ENCODE measurements at places on chromosomes 13 and 19.
A peak's percentile ranks its signal among the peaks of the same experiment; 100 is the strongest.

DNA sequence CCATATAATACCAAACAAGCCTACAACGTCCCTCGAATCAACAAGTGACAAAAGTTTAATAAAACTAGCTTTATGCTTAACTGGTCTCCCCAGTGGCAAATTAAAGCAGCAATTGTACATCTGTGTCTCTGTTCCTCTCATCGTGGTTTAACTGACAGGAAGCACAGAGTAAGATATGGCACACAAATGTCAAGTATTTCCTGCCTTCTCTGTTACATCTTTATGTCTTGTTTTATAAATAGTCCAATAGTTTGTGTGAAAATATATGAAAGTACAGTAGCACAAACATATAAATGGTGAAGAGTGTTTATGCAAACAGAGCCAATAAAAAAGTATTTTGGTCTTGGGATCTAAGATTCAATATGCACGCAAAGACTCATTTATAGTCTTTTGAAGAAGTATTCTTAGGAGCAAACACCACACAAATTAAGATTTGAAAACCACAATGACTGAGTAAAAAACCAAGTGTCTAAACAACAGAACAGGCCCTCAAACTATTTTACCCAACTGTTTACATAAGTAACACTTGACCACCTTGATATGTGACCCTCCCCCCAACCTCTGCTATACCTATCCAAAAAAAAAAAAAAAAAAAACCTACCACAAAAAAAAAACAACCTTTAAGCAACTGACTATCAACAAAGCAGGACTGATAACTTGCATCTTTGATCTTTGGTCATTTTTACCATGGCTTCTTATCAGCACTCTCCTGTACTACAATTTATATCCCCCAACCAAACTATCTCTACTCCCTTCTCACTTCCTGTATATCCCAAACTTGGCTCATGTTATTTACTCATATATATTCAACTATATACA lies 14.0 kb downstream of the ELF1 start:
- DNase-seq: peak; percentile 83

DNA sequence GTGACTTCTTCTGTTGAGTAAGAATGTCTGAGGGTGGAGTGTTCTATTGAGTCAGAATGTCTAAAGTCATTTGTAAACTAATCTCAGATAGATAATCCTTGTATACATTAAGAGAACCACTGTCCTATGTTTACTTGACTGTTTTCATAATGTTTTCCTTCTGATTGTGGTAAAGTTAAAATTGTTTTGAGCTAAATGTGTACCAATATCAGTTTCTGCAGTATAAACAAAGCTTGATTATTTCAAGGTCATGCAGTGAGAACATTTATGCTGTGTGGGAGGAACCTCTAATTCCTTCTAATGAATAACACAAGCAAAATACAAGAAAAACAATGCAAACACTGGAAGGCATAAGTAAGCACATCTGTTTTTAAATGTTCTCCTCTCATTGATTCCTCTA lies 434.6 kb downstream of the FGF14 start:
- no peak for DNase-seq

DNA sequence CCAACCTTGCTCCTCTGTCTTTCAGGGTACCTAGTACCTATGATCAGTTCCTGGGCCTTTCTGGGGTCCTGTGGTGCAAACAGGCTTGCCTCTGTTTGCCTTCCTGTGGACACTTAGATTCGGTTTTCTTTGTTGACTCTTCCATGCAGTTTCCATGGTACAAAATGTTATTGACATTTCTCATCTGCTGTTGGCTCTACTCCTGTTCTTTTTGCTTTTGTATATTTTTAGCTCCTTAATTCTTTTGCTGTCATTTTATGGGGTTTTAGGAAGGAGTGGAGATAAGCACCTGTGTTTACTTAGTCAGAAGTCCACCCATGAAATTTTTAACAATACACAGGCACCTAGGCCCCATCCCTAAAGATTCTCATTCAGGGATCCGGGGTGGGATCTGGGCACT lies 20.5 kb upstream of the CNMD start:
- no peak for DNase-seq

DNA sequence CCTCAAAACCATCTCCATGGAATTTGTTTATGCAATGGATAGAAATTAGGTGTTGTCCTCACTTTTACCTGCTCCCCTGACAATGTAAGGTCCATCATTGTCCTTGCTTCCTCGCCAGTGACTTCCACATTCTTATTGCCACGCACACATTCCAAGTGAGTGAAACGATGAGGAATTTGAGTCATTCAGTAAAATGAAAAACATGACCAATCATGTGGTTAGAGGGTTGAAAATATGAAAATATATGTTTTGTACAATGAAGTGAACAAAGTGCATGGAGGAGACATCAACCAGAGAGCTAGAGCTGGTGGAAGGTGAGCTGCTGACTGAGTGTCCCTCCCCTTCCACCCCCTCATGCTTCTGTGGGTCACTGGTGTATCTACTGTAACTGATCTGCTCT lies 91.7 kb downstream of the ATP8A2 start:
- DNase-seq: no peak

GRCh38 chr13:94351292-94351990 lies 128.0 kb downstream of the DCT start:
- DNase-seq: peak; percentile 29

- DNase-seq: no peak
Observed at GRCh38 chr19:55146705-55147273, 2.2 kb downstream of the TNNT1 start.

DNA sequence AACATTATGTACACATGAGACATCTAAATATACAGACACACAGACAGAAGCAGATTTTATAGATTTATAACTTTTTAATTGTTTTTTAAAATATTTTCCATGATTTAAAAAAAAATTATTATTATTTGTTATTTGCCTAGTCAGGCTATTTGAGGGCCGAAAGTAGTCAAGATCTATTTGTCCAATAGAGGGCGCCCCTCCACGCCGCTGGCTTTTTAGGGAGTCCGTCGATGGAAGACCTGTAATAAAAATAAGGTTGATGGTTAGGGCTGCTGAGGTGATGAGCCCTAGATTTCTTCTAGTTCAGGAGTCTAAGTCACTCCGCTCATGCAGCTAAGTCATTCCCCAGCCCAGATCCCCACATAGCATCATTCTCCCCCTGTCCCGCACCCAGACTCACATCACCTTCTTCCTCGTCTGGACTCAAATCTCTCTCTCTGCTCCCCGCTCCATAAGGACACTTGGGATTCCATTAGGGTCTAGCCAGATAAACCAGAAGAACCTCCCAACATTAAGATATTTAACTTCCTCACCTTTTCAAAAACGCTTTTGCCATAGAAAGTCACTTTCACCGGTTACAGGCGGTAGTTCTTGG lies 33.9 kb upstream of the CEACAM21 start:
- peak; percentile 84 for DNase-seq

GRCh38 chr13:98826146-98826545 lies 73.7 kb upstream of the SLC15A1 start:
- no peak for DNase-seq

DNA sequence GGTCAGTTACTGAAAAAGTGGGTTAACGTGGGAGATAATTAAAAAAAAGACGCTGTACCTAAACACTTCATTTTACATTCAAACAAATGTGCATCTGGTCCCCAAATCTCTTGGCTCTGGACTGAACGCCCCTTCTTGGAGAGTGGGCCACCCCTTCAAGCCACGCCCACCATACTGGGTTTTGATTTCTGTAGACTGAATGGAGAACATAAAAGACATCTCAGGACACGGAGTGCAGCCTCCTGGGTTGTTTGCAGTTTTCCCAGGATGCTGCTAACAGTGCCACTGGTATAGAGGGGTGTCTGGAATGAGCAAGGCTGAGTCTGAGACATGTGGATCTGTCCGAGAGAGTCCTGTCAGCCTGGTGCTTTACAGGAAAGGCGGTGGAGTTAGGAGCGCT lies 10.6 kb downstream of the TFDP1 start:
- DNase-seq: no peak

DNA sequence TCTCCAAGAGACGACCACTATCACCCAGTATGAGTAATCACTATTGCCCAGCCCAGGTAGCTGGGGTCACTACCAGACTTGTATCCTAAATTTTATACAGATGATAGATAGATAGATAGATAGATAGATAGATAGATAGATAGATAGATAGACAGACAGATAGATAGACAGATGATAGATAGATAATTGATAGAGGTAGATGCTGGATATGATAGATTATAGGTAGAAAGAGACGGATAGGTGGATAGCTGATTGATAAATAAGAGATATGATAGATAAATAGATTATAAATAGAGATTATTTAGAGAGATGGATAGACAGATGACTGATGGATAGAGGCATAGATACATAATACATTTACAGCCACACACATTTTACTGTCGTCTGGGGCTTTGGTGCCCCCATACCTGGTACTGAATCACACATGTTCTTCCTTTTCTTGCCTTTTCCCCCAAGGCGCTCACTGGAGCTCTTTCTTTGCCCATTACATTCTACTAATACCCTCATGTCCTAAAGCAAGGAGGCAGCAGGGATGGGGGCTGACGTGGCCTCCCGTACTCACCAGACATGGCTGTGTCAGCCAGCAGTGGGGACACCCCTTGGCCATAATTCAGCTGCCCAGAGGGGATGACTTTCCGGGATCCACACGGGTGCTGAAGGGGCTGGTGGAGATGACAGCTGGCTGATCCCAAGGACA lies 44.6 kb upstream of the CCNE1 start:
- no peak for DNase-seq

GRCh38 chr13:30577401-30577852 lies 40.3 kb upstream of the USPL1 start:
- peak; percentile 81 for DNase-seq

DNA sequence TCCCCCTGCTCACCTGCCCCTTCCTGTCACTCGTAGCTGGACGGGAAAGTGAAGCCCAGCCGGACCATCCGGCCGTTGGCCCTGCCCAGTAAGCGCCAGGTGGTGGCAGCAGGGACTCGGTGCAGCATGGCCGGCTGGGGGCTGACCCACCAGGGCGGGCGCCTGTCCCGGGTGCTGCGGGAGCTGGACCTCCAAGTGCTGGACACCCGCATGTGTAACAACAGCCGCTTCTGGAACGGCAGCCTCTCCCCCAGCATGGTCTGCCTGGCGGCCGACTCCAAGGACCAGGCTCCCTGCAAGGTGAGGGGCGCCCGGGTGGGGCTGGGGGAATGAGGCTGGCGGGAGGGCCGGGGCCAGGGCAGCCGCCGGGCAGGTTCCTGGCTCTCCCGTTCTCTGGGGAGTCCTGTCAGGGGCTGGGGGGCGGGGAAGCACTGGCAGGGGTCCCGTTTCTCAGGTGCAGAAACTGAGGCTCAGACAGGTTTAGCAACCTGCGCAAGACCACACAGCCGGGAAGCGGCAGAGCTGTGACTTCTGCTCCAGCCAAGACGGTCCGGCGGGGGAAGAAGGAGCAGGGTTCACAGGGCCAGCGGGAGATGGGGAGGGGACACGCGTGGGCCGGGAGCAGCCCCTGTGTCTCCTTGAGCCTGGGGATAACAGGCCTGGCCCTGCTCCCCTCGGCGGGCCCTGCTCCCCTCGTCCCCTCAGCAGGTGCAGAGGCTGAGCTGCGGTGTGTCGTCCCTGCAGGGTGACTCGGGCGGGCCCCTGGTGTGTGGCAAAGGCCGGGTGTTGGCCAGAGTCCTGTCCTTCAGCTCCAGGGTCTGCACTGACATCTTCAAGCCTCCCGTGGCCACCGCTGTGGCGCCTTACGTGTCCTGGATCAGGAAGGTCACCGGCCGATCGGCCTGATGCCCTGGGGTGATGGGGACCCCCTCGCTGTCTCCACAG lies 5.3 kb downstream of the GZMM start:
- DNase-seq: no peak

DNA sequence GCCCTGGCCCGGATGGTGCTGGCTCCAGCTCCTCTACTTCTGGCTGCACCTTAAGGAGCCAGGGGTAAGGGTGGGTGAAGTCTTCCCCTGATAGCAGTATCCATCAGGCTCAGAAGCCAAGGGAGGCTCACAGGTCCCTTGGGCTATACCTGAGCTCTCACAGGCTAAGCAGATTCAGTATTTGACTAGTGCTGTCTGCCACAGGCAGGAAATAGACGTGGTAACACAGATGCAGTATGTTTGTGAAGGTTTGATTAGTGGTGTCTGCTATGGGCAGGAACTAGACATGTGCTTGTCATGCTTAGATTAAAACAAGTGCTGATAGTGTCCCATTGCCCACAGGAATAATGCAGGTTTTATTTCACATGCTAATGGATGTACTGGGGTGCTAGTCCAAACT lies 4.0 kb downstream of the SYT5 start:
- DNase-seq: no peak

DNA sequence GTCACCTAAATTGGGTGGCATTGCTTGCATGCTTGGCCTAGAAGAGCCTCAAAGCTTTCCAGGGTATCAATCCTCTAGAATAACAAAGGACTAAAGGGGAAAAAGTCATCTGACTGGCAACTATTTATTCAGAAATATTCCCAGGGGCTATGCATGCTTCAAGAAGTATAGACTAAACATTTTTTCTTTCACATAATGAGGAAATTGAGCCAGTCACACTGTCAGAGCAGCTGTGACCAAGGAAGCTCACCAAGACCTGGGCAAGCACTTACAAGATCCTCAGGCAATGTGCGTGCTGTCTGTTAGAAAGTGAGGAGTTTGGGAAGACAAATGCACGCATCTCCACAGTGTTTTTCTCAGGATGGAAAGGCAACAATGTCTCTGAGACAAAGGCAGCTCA lies 747.2 kb downstream of the DIAPH3 start:
- no peak for DNase-seq

GRCh38 chr13:48842316-48842715 lies 133.4 kb upstream of the FNDC3A start:
- no peak for DNase-seq

- no peak for DNase-seq
Observed at GRCh38 chr13:49908637-49909036, 27.5 kb downstream of the SPRYD7 start.

GRCh38 chr13:113785051-113786010 lies 26.3 kb downstream of the TMEM255B start:
- DNase-seq: peak; percentile 1

- DNase-seq: peak; percentile 61
Observed at GRCh38 chr19:47179653-47180310, 49.1 kb downstream of the SAE1 start.

DNA sequence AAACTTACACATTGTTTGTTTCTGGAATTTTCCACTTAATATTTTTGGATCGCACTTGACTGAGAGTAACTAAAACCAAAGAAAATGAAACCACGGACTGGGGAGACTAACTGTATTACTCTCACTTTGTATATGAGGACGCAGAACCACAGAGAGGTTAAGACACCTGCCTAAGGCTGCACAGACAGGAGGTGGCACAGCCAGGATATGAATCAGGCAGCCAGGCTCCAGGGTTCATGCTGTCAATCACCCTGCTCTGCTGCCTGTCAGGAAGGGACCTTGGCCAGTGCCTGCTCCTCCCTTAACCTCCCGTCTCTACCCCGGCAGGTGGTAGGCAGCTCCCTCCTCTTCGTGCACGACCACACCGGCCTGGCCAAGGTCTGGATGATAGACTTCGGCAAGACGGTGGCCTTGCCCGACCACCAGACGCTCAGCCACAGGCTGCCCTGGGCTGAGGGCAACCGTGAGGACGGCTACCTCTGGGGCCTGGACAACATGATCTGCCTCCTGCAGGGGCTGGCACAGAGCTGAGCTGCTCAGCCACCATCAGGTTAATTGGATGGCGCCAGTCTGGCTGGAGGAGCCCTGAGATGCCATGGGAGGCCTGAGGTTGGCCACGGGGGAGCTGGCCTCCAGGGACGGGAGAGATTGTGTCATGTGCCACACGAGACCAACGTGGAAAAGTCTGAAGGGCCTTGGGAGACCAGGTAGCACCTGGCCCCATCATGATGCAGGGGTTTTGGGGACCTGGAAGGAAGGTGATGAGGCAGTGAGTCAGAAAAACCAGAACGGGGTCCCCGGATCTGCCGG lies 11.0 kb downstream of the ACTMAP start:
- DNase-seq: no peak
